NCI-H1092 treated with DMSO at 0.1 percent for 48 hours (cell line): ENCODE measurements at places on chromosomes 4 and X.

DNA sequence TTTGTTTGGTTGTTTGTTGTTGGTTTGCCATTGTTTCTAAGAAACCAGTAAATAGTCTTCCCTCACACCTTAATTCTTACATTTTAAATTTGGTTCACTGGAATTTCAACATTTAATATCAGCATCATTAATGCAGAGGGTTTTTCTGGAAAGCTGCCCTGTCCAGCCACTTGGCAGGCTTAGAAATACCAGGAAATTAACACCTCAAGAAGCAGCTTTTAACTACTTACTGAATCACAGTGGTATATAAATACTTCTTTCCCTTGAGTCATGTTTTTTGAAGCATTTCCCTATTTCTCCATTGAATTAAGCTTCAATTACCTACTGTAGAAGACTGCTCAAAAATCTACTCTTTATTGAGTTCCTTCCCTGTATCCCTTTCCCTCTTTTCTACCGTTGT is 1221.1 kb upstream of the ADGRL3 start:
- no peak for DNase-seq

DNA sequence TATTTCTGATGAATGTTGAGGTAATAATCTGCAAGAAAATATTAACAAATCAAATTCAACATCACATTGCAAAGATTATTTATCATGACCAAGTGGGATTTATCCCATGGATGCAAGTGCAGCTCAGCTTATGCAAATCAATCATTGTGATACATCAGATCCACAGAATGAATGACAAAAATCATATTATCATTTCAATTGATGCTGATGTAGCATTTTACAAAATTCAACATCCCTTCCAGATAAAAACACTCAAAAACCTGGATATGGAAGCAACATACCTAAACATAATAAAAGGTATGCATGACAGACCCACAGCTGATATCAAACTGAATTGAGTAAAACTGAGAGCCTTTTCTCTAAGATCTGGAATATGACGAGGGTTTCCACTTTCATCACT is 1915.4 kb downstream of the ARAP2 start:
- DNase-seq: no peak

- DNase-seq: no peak
Observed at GRCh38 chrX:108072746-108073145, 18.6 kb downstream of the PSMD10 start.

DNA sequence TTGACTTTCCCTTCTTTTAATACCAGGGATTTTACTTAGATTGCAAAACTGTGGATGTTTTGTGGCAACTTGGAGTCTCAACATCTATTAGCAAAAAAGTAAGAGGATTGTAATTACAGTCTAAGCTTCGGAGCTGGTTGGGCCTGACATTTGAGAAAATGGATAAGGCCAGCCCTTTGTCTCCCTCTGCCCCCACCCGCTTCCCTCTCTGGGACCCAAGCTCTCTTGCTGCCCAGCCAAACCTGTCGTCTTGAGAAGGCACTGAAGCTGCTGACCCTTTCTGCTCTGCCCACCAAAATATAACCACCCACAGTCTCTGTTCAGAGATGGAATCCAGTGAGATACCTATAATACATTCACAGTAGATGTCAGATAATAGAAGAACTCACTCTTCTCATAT is 49.6 kb downstream of the SHROOM3 start:
- DNase-seq: no peak

DNA sequence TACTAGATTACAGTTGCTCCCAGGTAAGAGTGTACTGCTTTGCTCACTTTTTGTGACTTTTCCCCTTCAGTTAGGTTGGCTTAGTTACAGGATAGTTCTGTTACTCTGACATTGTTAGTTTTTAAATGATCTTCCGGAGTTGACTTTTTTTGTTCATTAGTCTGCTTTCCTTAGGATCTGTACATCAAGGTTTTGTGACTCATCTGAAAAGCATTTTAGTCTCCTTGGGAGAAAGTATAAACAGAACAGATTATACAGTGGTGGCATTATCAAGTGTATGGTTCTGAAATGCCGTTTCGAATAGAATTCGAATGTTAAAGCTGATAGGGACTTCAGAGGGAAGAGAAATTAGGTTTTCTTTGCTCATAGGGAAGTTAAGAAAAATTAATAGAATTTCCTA is 63.3 kb downstream of the USP9X start:
- DNase-seq: no peak

DNA sequence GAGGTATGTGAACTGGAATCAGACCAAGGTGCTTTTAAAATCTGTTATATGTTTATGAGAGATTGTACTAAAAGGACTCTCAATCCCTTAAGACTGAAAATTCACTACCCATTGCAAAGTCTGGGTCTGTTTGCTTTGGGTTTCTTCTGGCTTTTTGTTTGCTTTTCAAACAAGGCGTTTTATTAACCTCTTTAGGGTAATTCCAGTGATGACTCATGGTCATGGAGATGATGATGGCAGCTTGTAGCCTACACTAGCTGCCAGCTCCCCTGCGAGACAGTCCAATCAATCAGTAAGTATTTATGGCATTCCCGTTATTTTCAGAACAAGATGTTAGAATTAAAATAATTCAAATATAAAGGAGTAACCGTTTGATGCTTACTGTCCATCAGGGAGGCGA is 643.8 kb upstream of the FTHL17 start:
- DNase-seq: no peak

GRCh38 chr4:144338148-144338547 is 197.6 kb upstream of the GYPA start:
- DNase-seq: no peak

- no peak for DNase-seq
Observed at GRCh38 chr4:174555789-174556630, 33.7 kb upstream of the HPGD start.

- DNase-seq: no peak
Observed at GRCh38 chr4:76177709-76178108, 29.5 kb upstream of the NUP54 start.

- peak; percentile 67 for DNase-seq
Observed at GRCh38 chr4:101348367-101348827, 1.1 kb upstream of the PPP3CA start.

GRCh38 chrX:12947545-12948235 is 27.2 kb upstream of the TMSB4X start:
- peak; percentile 65 for DNase-seq

DNA sequence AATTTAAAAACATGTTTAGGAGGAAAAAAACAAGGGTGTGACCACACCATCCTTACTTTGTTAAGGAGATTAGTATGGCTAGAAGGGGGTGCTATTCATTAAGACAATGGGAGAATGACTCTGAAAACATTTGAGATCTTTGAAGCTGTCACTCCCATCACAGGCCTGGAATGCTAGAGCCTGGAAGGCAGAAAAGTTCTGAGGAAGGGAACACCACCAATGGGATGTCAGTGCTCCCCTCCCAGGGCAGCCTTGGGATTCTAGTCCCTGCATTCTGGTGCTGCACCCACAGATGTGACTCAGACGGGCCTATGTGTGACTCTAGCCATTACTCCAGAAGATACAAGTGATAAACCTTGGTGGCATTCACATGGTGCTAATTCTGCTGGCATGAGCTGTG is 162.2 kb upstream of the ANXA10 start:
- no peak for DNase-seq

GRCh38 chrX:69216446-69216845 is 51.2 kb upstream of the PJA1 start:
- DNase-seq: no peak

GRCh38 chr4:98232202-98232601 is 29.0 kb upstream of the RAP1GDS1 start:
- no peak for DNase-seq

GRCh38 chr4:62627671-62628070 is 1427.5 kb downstream of the ADGRL3 start:
- DNase-seq: no peak

DNA sequence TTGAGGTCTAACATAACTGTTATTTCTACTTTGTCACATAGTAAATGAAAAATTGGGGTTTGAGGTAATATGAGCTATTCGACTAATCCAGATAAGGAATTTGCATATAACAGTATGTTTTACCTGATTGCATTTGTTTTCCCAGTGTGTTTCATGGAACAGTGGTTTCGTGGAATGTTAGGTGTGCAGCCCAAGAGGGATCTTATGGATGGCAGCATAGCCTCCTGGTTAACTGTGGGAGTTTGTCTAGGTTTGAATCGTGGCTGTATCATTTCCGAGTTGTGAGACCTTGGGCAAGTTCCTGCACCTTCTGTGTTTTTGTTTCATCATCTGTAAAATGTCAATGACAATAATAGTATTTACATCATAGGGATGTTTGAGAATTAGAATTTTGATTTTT is 7.9 kb downstream of the BMPR1B start:
- DNase-seq: no peak

DNA sequence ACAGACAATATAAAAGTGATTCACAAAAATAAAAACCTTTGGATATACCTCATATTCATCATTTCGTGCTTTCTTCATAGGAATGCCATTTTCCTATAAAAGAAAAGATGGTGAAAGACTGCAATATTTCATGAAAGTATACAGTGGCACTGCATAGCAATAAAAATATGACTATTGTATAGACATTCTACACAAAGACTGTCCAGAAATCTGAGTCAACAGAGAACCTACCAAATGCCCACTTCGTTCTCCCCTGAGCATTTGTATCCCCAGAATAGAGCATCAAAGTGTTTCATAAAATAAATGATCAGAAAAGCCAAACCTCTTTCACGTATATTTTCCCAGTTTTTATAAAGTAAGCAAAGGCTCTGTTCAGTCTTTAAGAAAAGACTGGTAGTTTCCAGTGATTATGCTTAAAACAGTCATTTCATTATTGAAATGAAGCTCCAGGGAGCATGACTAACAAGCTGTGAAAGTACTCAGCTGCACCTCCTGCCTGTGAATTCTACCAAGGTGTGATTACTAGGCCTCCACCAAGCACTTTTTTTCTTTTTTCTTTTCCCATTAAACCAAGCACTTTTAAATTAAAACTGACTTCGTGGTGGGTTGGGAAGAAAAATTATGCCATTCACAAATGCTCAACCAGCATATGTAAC is 20.2 kb downstream of the PPA2 start:
- no peak for DNase-seq

DNA sequence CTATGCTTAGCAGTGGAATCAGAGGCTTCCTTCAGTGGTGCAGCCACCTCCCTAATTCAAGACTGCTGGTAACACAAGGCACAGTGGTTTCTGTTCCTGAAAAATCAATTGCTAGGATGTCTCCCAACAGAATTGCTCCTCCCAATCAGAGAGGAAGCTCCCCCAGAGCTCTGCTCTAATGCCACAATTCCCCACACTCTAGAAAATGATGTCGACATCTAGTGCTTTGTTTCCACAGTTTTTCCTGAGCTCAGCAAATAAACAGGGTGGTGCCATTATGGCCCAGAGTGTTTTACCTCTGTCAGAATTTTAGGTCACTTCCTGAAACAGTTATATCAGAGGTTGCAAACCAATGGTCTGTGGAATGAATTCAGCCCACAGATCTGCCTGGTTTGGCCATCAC is 24.7 kb downstream of the TAB3 start:
- no peak for DNase-seq

- DNase-seq: no peak
Observed at GRCh38 chr4:1402021-1402515, 4.2 kb downstream of the NKX1-1 start.

DNA sequence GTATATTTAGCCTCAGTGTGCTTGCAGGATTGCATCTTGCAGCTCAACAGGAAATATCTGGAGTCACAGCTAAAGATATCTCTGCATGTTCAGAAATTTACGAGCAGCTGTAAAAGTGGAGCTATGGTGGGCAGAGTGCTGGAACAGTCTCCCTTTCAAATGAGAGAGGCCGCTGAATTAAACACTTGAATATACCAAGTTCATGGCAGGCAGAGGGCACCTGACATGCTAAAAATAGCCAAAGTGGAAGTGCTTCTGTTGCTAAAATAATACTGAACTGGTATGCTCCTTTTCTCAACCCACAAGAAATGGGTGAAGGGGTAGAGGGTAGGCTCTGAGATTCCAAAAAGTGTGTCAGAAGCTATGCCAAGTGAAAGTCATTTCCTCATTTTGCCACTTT is 98.1 kb downstream of the MGST2 start:
- peak; percentile 42 for DNase-seq

DNA sequence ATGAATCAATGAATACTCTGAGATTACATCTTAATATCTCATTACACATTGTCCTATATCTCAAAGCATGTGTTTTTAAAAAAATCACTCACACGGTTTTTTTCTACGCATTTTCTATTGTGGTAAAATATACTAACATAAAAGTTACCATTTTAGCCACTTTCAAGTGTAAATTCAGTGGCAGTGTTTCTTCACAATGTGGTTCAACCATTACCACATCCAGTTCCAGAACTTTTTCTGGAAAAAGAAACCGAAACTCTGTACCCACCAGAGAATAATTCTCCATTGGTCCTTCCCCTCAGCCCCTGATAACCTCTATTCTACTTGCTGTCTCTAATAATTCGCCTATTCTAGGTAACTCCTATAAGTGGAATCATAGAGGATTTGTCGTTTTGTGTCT is 35.3 kb upstream of the ACSL1 start:
- no peak for DNase-seq

GRCh38 chr4:180909279-180909678 is 1333.9 kb upstream of the TENM3 start:
- DNase-seq: peak; percentile 16

DNA sequence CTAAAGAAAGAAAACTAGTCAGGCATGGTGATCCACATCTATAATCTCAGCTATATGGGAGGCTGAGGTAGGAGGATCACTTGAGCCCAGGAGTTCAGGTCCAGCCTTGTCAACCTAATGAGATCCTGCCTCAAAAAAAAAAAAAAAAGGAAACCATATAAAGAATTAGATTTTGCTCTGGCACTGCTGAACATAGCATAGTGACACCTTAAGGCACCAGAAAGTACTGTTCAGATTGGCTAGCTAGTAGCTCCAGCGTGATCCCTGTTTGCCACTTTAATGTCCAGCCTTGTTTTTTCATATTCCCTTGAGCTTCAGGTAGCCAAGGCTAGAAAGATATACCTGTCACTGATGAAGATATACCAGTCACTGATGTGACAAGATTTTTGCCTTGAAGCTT is 34.1 kb downstream of the EXOC1 start:
- no peak for DNase-seq

GRCh38 chrX:154714925-154715324 is 36.0 kb downstream of the GAB3 start:
- peak; percentile 22 for DNase-seq

DNA sequence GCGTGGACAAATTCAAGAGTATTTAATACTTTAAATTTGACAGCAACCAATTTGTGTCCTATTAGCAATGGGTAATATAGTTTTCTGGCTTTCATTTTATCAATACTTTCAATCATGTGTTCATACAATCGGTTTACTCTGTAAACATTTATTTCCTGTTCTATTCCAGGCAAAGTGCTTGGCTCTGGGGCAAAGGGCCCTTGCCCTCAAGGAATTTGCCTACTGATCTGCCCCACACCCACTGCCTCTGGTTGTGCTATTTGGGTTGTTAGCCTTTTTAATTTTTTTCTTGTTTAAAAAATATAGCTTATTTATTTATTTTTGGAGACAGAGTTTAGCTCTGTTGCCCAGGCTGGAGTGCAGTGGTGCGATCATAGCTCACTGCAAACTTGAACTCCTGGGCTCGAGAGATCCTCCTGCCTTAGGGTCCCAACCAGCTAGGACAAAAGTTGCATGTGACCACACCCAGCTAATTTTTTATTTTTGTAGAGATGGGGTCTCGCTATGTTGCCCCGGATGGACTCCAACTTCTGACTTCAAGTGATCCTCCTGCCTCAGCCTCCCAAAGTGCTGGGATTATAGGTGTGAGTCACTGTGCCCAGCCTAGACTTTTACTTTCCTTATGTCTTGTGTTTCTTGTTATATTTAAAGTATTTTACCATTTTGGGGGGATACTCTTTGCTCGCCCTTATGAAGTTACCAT is 30.7 kb upstream of the CBR4 start:
- DNase-seq: no peak
